ENCODE measurements at places on chromosomes 13 and 19. TPM values are rescaled to one million over a fixed set of nuclear protein-coding genes. Genes with fewer than 3 reads are reported as not detected.

The RAVER1 gene
- total RNA-seq: 14.4 TPM

The UPK1A gene
- not detected for total RNA-seq

The ZNF98 gene
- total RNA-seq: not detected

The CYP4F2 gene
- not detected for total RNA-seq

The GPC6 gene
- total RNA-seq: 76.8 TPM

The CYP4F8 gene
- total RNA-seq: not detected

The DCT gene
- total RNA-seq: 0.17 TPM

The C19orf33 gene
- not detected for total RNA-seq

The RRAS gene
- total RNA-seq: 46.0 TPM

The GNA15 gene
- under 0.01 TPM for total RNA-seq

The ACTMAP gene
- total RNA-seq: 1.7 TPM

The ZNF677 gene
- 17.4 TPM for total RNA-seq

The SCGB2B2 gene
- total RNA-seq: 0.29 TPM

The ZNF835 gene
- total RNA-seq: 1.2 TPM

The C5AR2 gene
- not detected for total RNA-seq

The NXNL1 gene
- total RNA-seq: not detected
